ENCODE measurements at places on chromosomes 6 and 20.
A peak's percentile ranks its signal among the peaks of the same experiment; 100 is the strongest.

DNA sequence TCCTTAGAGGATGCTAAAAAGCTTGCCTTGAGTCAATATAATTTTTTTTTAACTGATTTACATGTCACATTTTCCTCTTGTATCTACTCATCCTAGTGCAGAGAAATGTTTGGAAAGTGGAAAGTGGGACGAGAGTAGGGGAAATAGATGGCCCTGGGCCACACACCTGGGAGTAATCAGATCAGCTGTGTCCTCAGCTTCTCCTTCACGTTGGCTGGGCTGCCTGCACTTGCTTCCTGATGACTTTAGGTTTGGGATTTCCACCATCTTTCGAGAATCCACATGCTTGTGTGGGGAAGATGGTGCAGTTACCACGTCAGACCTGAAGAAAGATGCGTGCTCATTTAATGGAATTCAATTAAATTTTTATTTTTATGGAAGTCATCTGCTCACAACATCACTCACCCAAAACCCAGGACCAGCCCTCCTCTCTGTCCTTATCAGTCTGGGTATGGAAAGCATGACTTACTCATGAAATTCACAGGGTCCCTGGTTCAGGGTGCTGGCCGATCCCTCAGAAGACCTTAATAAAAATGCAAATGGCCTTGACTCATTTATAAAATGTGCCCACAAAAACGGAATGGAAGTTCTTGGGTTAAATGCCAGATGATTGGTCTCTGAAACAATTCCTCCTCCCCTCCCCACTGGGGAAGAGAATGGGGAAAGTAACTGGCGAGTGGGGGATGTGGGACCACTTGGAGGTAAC, 74.5 kb upstream of the TIAM2 start:
- no peak for DNase-seq

- no peak for DNase-seq
These were observed 51.7 kb downstream of the SLC22A23 start for GRCh38 chr6:3405182-3405518.

GRCh38 chr6:167833396-167833763, 6.7 kb downstream of the AFDN start:
- no peak for DNase-seq

DNA sequence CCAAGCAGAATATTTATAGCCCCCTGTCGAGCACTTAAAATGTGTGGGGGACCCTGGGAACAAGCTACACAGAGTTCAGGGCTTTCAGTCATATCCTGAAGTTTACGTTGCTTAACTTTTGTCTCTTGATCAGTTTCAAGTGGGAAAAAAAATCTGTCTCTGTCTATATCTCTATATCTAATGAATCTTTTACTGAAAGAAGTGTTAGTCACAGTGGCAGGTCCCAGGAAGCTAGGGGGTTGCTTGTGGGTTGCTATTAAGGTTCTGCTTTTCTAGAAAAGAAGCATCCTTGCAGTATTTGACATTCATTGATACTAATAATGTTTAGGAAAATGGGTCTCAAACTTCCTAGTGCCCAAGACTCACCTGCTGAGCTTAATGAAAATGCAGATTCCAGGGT, 76.7 kb upstream of the CLDN20 start:
- no peak for DNase-seq

DNA sequence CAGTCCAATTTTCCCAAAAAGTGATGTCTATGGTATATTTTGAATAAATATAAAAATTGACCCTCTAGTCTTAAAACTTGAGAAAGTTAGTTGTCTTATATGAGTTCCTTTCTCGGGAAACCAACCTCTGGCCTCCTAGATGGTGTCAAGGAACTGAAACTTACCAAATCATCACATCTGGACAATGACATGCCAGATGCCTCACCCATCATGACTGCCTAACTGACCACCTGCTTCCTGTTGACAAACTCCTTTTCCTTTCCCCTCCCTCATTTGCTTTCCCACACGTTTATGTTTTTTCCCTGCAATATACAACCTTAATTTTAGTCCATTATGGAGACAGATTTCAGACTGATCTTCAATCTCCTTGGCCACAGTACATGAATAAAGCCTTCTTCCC, 731.0 kb downstream of the EPHA7 start:
- no peak for DNase-seq

GRCh38 chr20:50980071-50980681, 21.6 kb downstream of the MOCS3 start:
- DNase-seq, result no peak

- no peak for DNase-seq
These were observed 39.5 kb upstream of the BEND3 start for GRCh38 chr6:107154801-107155160.

- DNase-seq, result no peak
These were observed 32.2 kb downstream of the PYGB start for GRCh38 chr20:25280051-25280573.

DNA sequence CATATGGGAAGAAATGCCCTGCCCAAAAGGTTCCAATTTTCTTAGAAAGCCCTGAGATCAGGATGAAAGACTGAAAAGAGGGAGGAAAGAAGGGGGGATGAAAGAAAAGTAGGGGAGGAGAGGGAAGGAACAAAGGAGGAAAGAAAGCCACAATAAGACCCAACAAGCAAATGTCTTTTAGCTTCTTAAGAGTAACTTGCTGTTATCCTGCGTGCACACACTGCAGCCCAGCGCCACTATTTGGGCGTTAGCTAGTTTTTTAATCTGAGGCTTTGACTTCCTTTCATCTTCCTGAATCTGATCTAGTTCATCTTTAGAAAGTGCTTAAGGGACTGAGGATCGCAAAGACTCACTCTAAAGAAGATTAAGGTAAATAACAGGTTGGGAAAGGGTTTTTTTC, 77.4 kb upstream of the HDDC2 start:
- no peak for DNase-seq

DNA sequence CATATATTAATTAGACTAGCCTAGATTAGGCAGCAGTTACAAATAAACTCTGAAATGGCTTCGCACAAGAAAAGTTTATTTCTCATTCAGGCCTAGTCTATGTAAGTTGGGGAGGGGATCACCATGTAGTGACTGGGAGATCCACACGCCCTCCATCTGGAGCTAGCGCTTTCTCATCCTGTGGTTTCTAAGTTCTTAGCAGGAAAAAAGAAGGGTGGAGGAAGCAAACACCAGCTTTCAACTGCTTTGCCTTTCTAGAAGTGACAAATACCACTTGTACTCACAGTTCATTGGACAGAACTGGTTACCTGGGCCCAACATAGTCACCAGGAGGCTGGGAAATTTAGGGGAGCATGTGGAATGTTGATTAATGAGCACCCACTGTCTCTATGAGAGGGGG, 46.6 kb downstream of the NDUFAF5 start:
- DNase-seq, result no peak

- DNase-seq, result no peak
These were observed 7.9 kb upstream of the DEFB125 start for GRCh38 chr20:79565-79964.

DNA sequence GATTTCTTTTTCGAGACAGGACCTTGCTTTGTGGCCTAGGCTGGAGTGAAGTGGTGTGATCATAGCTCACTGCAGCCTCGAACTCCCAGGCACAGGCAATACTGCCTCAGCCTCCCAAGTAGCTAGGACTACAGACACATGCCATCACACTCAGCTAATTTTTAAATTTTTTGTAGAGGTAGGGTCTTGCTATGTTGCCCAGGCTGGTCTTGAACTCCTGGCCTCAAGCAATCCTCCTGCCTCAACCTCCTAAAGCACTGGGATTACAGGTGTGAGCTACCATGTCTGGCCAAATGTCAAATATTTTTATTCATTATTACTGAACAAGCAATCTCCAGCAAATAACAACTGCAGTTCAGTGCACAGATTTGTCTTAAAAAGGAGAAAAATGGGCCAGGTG, 131.7 kb upstream of the IFNGR1 start:
- no peak for DNase-seq

DNA sequence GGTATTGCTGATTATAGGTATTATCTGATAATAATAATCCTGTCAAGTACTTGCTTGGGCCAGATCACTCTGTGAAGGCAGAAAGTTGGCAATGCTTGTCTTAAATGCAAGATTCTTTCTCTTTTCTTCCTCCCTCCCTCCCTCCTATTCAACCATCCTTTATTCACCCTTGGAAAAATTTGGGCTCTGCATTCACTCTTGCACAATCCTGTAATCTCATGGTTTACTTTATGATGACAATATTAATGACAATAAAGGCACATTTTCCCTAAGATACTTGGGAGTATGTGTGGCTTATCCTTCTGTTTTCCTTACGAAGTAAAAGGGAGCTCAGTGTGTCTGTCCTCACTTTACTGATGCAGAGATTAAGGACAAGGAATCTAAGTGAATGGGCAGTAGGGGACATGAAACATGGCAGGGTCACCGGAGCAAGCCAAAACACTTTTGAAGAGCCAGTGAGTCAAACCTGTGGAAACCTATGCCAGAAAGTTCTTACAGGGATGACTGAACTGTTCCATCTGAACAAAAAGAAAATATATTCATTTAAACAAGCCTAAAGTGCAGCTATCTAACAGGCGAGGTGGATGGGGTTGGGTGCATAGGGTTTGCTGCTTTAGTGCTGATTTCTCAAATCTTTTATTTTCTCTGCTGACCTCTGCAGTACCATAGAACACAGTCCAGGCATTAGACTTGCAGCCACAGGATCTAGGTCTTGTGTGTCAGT, 14.6 kb upstream of the RIPOR2 start:
- no peak for DNase-seq

- peak; percentile 60 for DNase-seq
These were observed 696 bp upstream of the SIRPA start for GRCh38 chr20:1894471-1894950.

GRCh38 chr6:85498596-85499258, 48.8 kb downstream of the NT5E start:
- no peak for DNase-seq
